GM23248 (cell line): ENCODE measurements at places on chromosomes 3 and 15. TPM values are rescaled to one million over a fixed set of nuclear protein-coding genes. Genes with fewer than 3 reads are reported as not detected.
A peak's percentile ranks its signal among the peaks of the same experiment; 100 is the strongest.

Gene LRRC31
- not detected in 2 replicates for total RNA-seq

Gene RLBP1
- not detected in 2 replicates for total RNA-seq

Gene PLAAT1
- total RNA-seq: not detected in 2 replicates

Gene ZNF774
- total RNA-seq: 0.22 and 0.51 TPM in 2 replicates

Gene RETNLB
- total RNA-seq: not detected in 2 replicates

Gene CDC25A
- 4.3 and 4.6 TPM in 2 replicates for total RNA-seq

Gene TUSC2
- total RNA-seq: 14.3 and 32.5 TPM in 2 replicates

Gene MNS1
- total RNA-seq: 1.4 and 2.9 TPM in 2 replicates

Gene FBLN2
- total RNA-seq: 636 and 646 TPM in 2 replicates

Gene ACVR2B
- 0.76 TPM in 2 replicates for total RNA-seq

Gene KCNH8
- not detected in 2 replicates for total RNA-seq

Gene ATP13A5
- total RNA-seq: not detected in 2 replicates

Gene LDHAL6B
- not detected in 2 replicates for total RNA-seq

Gene PLA2G4B
- 1.4 TPM in 1 of 2 replicates, not detected in the other for total RNA-seq

Gene CHRNA7
- under 0.01 TPM in 1 of 2 replicates, not detected in the other for total RNA-seq

Gene MLH1
- total RNA-seq: 25.8 and 36.3 TPM in 2 replicates

- no peak for DNase-seq
- peaks cover 47% of the 10 kb centered on the region for H3K4me1 ChIP-seq
- no peaks in the 10 kb centered on the region for H3K27me3 ChIP-seq
- H3K4me3 ChIP-seq: no peak overlapping the region
Measured at GRCh38 chr15:39142500-39142899, 438.4 kb upstream of the THBS1 start.

- peaks cover 12% of the 10 kb centered on the region for H3K36me3 ChIP-seq
- H3K27me3 ChIP-seq: no peaks in the 10 kb centered on the region
- H3K4me1 ChIP-seq: no peaks in the 10 kb centered on the region
- no peak for DNase-seq
- no peak overlapping the region for H3K27ac ChIP-seq
Measured at GRCh38 chr3:134180761-134181160, 69.9 kb downstream of the RYK start.

- H3K4me3 ChIP-seq: no peak overlapping the region
- DNase-seq: peak; percentile 53
- no peaks in the 10 kb centered on the region for H3K36me3 ChIP-seq
Measured at GRCh38 chr3:47533481-47533880, 20.0 kb upstream of the ELP6 start.

GRCh38 chr15:32042269-32042972 is 12.1 kb downstream of the CHRNA7 start:
- no peak overlapping the region for H3K27ac ChIP-seq
- H3K27me3 ChIP-seq: no peaks in the 10 kb centered on the region

DNA sequence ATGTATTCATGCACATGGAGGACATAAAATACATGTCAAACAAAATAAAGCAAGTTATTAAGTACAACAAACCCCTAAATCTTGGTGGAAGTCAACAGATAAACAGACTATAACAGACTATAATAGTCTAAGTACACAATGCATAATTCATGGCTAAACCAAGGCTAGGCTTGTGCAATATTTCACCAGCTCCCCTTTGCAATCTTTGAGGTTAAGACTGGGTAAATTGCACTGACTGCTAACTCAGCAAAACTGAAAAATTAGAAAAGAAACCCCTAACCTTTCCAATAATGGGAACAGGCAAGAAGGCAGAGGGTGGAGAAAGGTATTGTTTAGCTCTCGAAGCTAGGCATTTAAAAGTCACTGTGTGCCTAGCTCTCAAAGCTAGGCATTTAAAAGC is 304.9 kb upstream of the WNT5A start:
- no peaks in the 10 kb centered on the region; the same call in 1 of the 2 replicates for H3K27me3 ChIP-seq
- H3K4me1 ChIP-seq: no peaks in the 10 kb centered on the region
- H3K36me3 ChIP-seq: no peaks in the 10 kb centered on the region
- H3K4me3 ChIP-seq: no peak overlapping the region

GRCh38 chr3:170421111-170421641 is 2.5 kb downstream of the CLDN11 start:
- peaks cover 9% of the 10 kb centered on the region for H3K36me3 ChIP-seq
- peaks cover 7% of the 10 kb centered on the region for H3K4me1 ChIP-seq
- peak overlapping the region; percentile 82 for H3K4me3 ChIP-seq
- H3K27me3 ChIP-seq: no peaks in the 10 kb centered on the region
- peak overlapping the region; percentile 23 for H3K27ac ChIP-seq

- peaks cover 16% of the 10 kb centered on the region for H3K4me1 ChIP-seq
- no peaks in the 10 kb centered on the region for H3K36me3 ChIP-seq
- no peak for DNase-seq
- no peak overlapping the region for H3K27ac ChIP-seq
Measured at GRCh38 chr15:77409259-77410156, 10.4 kb downstream of the PEAK1 start.

GRCh38 chr3:87120881-87121280 is 106.2 kb upstream of the CHMP2B start:
- H3K27me3 ChIP-seq: no peaks in the 10 kb centered on the region
- no peak for DNase-seq
- H3K27ac ChIP-seq: no peak overlapping the region
- no peak overlapping the region for H3K4me3 ChIP-seq

DNA sequence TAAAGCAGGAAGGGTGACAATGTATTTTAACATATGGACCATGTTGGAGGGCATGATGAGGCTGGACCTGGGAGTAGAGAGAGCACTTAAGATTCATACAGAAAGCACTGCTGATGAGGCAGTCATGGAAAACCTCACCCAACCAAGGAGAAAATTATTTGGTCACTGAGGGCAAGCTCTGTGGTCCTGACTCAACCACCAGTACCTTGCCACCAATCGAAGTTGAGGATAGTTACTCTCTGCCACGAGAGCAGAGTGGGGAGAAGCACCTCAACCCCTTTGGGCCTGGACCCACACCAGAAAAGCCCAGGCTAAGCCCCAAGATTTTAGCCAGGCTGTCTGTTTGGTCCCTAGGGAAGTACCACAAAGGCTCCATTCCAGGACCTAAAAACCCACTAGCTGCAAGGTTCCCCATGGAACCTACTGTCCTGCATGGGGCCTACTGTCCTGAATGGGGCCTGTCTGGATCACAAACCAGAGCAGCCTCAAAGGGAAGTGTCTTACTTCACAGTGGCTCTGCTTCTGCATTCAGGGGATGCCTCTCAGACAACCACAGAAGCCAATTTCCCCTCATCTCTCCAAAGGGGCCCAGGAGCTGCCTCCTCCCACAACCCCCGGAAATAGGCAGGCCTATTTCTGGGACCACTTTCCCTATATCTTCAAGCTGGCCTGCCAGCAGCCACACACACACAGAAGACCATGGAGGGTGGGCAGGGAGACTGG is 4.2 kb downstream of the CCDC71 start:
- no peak overlapping the region for H3K4me3 ChIP-seq
- no peaks in the 10 kb centered on the region for H3K27me3 ChIP-seq
- H3K36me3 ChIP-seq: no peaks in the 10 kb centered on the region; the same call in 1 of the 2 replicates
- peaks cover 6% of the 10 kb centered on the region for H3K4me1 ChIP-seq
- DNase-seq: no peak

- H3K4me1 ChIP-seq: no peaks in the 10 kb centered on the region
- no peak overlapping the region for H3K4me3 ChIP-seq
- DNase-seq: peak; percentile 77
- H3K27me3 ChIP-seq: no peaks in the 10 kb centered on the region
Measured at GRCh38 chr15:73305331-73306211, 63.2 kb downstream of the HCN4 start.

- DNase-seq: peak; percentile 56
- no peak overlapping the region for H3K27ac ChIP-seq
- H3K27me3 ChIP-seq: no peaks in the 10 kb centered on the region
- no peaks in the 10 kb centered on the region for H3K36me3 ChIP-seq
Measured at GRCh38 chr15:60721707-60722106, 242.8 kb upstream of the ICE2 start.

DNA sequence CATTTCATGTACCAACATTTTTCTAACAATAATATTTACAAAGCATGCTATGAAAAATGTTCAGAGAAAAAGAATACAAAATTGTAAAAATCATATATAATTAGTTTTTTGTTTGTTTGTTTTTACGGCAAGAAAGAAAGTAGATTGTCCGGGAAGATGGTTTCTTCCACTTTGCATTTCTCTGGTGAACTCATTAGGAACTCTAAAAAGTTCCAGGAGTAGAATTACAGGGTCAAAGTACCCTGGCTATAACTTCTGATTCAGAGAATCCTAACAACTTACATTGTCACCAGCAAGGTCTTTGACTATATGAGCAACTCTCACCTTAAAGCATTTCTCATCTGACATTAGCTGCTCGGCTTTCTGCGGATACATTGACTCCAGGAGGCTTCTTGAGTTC is 196.7 kb downstream of the PDE8A start:
- H3K27me3 ChIP-seq: peaks cover 11% of the 10 kb centered on the region
- DNase-seq: no peak
- H3K36me3 ChIP-seq: no peaks in the 10 kb centered on the region
- H3K27ac ChIP-seq: no peak overlapping the region

DNA sequence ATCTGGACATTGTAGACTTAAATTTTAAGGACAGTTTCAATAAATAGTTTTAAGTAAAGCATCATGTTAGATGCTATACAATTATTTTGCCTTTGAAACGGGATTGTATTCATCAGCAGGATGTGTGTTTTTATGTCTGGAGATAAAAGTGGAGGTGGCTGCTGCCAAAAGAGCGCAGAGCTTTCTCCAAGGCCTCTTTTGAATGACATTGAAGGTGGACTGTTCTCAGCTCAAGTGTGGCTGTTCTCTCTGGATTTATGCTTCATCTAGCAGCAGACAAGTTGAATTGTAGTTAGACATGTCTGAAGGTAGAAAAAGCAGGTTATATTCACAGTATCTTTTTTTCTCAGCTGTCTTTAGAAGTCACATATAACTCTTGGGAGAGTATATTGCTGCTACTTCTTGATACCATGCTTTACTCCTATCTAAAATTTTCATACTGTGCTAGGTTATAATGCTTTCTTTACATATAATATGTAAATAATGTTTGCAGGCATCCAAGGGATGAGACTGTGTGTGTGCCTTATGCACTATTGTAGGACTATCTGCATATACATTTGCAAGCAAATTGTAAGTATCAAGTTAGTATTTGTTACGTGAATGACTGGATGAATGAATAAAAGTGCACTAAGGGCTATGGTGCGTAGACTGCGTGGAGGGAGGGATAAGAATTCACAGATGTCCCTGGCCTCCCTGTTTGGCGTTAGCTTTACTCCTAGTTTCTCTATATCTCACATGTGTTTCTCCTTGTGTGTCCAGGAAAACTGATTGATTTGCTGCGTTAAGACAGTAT is 340.1 kb downstream of the NAALADL2 start:
- H3K4me1 ChIP-seq: peaks cover 9% of the 10 kb centered on the region
- H3K4me3 ChIP-seq: no peak overlapping the region
- no peak for DNase-seq
- no peaks in the 10 kb centered on the region for H3K27me3 ChIP-seq

- H3K27me3 ChIP-seq: no peaks in the 10 kb centered on the region
- no peak overlapping the region for H3K4me3 ChIP-seq
- DNase-seq: no peak
- H3K27ac ChIP-seq: no peak overlapping the region
Measured at GRCh38 chr15:37929238-37929637, 5.2 kb upstream of the TMCO5A start.

DNA sequence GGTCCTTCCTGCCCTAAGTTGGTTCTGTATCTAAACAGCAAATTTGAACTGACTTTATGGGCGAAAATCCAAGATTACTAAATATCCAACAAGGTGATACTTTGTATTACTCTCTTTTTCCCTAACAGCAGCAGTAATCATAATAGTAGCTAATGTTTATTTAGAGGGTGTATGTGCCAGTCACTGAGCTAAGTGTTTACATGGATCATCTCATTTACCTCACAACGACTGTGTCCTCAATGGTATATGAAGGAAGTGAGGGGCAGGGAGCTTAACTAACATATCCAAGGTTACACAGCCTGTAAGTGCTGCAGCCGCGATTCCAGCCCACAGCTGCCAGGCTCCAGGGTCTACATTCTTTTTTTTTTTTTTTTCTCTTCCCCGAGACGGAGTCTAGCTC is 10.3 kb upstream of the LRRC34 start:
- H3K27ac ChIP-seq: no peak overlapping the region
- H3K27me3 ChIP-seq: no peaks in the 10 kb centered on the region
- no peaks in the 10 kb centered on the region for H3K36me3 ChIP-seq
- H3K4me3 ChIP-seq: no peak overlapping the region
- DNase-seq: no peak
- peaks cover 11% of the 10 kb centered on the region for H3K4me1 ChIP-seq

DNA sequence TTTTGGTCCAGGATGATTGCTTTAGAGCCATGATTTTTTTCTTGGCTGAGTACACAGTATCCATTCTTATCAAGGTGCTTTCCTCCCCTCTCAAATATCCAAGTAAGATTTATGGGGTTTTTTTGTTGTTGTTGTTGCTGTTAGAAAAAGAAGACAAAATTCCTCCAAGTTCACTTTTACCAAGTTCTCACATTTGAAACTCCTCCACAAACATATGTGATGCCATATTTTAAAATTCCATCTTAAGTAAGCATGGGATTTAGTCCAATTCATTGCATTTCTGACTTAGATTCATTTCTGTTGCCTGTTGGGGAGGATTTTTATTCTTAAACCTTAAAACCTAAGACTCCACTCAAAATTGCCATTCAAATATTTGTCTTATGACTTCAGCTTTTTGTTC is 128.6 kb upstream of the SPATA12 start:
- H3K27ac ChIP-seq: no peak overlapping the region
- H3K4me3 ChIP-seq: no peak overlapping the region
- H3K27me3 ChIP-seq: no peaks in the 10 kb centered on the region
- H3K4me1 ChIP-seq: peaks cover 24% of the 10 kb centered on the region
- no peak for DNase-seq
- H3K36me3 ChIP-seq: no peaks in the 10 kb centered on the region

GRCh38 chr15:80480909-80481308 is 76.7 kb downstream of the ARNT2 start:
- peaks cover 44% of the 10 kb centered on the region for H3K4me1 ChIP-seq
- H3K27ac ChIP-seq: peak overlapping the region; percentile 78
- DNase-seq: peak; percentile 95

DNA sequence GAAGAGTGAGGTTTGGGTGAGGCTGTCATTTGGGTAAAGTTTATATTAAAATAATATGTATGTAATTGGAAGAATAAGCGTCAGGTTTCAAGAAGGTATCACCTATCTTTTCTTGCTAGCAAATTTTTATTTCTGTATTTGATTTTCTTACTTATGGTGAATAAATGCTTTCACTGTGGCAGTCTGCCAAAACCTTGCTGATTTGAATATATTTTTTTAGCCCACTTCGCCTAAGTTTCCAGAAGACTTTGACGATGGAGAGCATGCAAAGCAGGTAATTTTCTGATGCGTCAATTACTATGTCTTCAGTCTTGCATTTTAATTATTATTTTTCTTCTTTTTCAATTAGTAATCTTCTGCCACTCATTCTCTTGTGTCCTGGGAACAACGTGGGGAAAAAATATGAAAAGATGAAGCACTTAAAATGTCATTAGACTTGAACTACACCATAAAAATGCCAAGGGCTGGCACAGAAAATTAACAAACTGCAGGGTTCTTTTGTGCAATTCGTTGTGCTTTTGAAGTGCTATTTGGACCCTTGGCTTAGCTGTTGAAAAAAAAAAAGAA is 40.4 kb downstream of the SRP14 start:
- no peak for DNase-seq
- H3K4me3 ChIP-seq: no peak overlapping the region
- H3K36me3 ChIP-seq: peaks cover 43% of the 10 kb centered on the region
- H3K4me1 ChIP-seq: peaks cover 35% of the 10 kb centered on the region
- no peaks in the 10 kb centered on the region for H3K27me3 ChIP-seq

GRCh38 chr3:126153695-126154360 is 26.6 kb downstream of the ALDH1L1 start:
- DNase-seq: no peak
- H3K27me3 ChIP-seq: peaks cover 8% of the 10 kb centered on the region; the same call in 1 of the 2 replicates
